ENCODE measurements at places on chromosomes 12 and 14.

GRCh38 chr14:103861413-103862392 lies 14.3 kb upstream of the PPP1R13B start:
- no peak for DNase-seq

GRCh38 chr12:46360908-46361666 lies 11.5 kb downstream of the SLC38A2 start:
- DNase-seq: no peak

DNA sequence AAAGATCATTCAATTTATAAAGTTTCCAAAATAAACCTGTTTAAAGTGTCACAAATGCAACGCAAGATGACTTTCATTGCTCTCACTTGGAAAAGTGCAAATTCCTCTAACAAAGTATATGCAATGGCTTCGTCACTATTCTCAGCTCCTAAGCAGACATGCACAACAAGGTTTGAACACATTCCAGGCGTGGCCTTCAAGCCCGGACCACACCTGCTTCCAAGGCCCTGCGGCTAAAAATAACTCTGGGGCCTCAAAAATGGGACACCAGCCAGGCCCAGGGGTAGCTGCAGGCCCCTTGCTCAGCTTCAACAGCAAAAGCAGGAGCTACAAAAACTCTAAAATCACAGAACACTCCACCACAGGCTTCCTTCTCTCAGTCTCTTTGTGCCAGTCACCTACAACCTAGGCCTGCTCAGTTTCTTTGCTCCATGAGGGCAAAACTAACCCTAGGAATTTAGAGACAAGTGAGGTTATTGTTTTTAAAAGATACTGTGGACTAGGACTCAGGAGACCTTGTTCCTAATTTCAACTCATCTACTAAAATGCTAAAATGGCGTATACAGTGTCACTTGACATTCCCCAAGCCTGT lies 29.3 kb downstream of the DUSP16 start:
- no peak for DNase-seq

GRCh38 chr14:99818503-99819036 lies 25.4 kb downstream of the EML1 start:
- DNase-seq: no peak

DNA sequence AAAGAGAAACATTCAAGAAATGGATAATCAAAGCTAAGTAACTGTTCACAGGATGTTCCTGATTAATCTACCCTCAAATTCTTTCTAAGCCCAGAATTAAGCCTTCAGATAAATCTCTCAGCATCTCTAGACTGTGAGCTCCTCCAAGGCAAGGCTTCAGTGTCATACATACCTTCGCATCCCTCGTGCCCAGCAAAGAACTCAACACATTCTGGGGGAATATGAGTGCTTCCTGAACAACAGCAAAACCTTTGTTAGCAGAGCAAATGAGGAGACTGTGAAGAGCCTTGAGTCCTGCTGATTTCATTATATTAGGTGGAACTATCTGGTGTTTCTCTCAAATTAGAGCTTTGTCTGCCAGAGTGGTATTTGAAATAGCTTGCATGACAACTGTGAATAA lies 401.8 kb upstream of the TMPO start:
- DNase-seq: no peak

DNA sequence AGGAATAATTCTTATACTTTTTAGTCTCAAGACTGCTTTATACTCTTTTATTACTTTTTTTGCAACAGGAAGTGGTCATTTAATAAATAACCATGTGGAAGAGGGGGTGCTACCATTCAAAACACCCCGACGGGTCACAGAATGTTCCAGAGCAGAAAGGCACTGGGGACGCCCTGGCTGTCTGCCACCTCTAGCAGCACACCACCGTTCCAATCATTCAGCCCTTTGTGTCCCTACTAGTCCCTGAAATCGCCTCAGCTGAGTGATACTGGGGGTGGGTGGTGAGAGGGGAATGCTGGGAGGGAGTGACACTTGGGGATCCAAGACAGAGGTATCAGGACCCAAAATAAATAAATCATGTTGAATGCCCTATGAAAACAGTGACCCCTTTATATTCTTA lies 52.4 kb downstream of the MON2 start:
- no peak for DNase-seq

GRCh38 chr12:50633955-50634354 lies 129.2 kb downstream of the DIP2B start:
- DNase-seq: peak; percentile 59

- DNase-seq: no peak
These were observed 43.6 kb downstream of the IRF2BPL start for GRCh38 chr14:76984787-76985375.

GRCh38 chr12:64673490-64674169 lies 63.3 kb downstream of the RASSF3 start:
- DNase-seq: no peak
